ENCODE measurements at places on chromosomes 7 and 10.

GRCh38 chr7:150481186-150481920 is 30.9 kb downstream of the GIMAP8 start:
- DNase-seq: no peak

DNA sequence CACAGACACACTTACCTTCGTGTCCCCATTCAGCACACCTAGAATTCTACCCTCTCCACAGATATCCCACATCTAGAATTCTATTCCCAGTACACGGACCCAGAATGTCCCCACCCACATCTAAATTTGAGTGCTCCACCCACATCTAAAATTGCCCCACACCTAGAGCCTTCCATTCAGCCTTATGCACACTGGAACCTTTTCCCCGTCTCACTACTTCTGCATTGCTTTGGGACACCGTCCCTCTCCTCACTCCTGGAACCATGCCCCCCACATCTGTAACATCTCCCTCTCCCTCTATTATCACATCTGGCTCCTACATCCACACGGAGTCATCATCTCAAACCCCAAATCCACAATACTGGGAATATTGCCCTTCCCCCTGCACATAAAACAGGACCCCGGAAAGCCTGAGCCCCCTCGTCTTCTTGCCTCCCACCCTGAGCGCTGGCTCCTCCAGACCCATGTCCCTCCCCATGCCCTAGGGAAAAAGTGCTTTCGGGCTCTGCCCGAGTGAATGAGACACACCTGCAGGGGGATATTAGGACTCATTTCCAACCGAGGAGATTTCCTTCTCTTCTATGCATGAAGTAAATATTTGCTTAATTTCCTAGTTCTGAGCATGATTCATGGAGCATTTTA is 125.8 kb upstream of the UNC5B start:
- DNase-seq: no peak

DNA sequence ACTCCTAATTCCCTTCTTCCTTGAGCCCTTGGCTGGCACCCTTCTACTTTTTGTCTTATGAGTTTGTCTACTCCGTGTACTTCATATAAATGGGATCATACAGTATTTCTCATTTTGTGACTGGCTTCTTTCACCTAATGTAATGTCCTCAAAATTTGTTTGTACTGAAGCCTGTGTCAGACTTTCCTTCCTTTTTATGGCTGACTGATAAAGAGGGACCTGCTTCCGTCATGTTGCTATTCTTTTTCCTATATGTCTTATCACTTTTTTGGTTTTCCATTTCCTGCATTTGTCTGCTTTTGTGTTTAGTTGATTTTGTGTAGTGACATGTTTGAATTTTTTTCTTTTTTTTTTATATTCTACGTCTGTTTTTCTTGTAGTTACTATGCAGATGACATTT is 470.9 kb downstream of the SDK1 start:
- no peak for DNase-seq

GRCh38 chr10:50231515-50232260 is 19.6 kb downstream of the ASAH2 start:
- no peak for DNase-seq

DNA sequence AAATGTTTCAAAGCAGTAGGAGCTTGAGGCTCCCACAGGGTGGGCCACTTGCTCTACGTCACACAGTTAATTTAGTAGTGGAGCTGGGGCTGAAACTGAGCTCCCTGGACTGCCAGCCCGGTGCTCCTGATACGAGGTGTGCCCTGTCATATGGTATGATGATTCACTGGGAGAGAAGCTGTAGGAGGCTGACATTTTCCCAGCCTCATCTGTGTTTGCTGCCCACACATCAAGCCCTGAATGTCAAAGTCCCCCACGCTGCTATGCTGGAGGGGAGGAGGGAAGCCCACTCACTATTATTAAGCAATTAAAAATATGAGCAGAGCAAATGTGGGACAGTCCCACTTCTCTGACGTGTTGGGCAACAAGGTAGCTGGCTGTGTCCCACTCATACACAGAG is 81.2 kb upstream of the SORCS3 start:
- peak; percentile 4 for DNase-seq

DNA sequence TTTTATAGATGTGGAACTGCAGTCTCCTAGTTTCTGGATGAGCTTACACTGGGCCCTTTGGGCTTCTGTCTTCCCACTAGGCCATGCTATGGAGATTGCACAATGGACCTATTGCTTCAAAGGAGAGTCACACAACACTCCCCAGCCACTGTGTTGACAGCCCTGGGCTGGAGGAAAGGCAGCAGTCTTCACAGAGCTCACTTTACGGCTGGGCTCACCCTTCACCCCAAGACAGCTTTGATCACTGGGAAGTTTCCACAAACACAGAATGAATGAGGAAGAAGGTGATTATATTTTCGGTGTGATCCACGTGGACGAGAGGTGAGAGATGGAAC is 92.7 kb upstream of the GDF10 start:
- DNase-seq: no peak

DNA sequence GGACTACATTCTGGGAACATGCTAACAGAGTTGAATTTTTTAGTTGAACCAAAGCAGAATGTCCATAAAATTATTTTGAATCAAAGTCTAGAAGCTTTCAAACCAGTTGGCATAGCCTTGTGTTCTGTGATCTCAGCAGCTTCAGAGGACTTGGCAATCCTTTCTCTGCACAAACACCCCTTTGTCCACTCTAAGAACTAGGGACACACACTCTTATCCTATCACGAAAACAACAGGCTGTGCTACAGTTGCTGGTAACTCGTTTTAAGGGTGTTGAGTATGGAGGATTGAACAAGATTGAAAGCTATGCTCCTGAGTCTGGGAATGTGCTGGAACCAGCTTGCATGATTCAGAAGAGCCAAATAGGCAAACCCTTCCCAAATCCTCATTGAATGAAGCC is 76.4 kb upstream of the PRSS58 start:
- DNase-seq: no peak

GRCh38 chr7:22858640-22859561 is 36.3 kb upstream of the TOMM7 start:
- DNase-seq: peak; percentile 71

DNA sequence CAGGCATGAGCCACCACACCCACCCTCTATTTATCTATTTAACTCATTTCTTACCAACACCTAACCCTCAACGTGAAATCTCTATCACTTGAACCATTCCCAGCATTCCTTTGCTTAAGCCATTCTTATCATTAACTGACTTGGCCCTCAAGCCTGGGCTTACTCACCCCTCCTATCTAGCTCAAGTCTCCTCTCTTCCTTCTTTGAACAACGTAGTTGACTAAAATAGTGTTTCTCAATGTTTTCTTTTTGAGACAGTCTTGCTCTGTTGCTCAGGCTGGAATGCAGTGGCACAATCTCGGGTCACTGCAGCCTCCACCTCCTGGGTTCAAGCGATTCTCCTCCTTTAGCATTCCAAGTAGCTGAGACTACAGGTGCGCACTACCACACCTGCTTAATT is 7.0 kb downstream of the ANXA7 start:
- peak; percentile 82 for DNase-seq

GRCh38 chr7:29120955-29121354 is 25.4 kb downstream of the CPVL start:
- no peak for DNase-seq

Measured in kidney glomerular epithelial cell (primary cell).